Astrocyte of the spinal cord (primary cell): ENCODE measurements at places on chromosomes 11 and 22.
A peak's percentile ranks its signal among the peaks of the same experiment; 100 is the strongest.

- DNase-seq: no peak
These were observed 174.8 kb downstream of the C11orf91 start for GRCh38 chr11:33525789-33526188.

GRCh38 chr11:131522851-131523250 is 152.4 kb downstream of the NTM start:
- DNase-seq: no peak

GRCh38 chr11:1199751-1200610 is 22.9 kb upstream of the MUC5B start:
- DNase-seq: no peak

DNA sequence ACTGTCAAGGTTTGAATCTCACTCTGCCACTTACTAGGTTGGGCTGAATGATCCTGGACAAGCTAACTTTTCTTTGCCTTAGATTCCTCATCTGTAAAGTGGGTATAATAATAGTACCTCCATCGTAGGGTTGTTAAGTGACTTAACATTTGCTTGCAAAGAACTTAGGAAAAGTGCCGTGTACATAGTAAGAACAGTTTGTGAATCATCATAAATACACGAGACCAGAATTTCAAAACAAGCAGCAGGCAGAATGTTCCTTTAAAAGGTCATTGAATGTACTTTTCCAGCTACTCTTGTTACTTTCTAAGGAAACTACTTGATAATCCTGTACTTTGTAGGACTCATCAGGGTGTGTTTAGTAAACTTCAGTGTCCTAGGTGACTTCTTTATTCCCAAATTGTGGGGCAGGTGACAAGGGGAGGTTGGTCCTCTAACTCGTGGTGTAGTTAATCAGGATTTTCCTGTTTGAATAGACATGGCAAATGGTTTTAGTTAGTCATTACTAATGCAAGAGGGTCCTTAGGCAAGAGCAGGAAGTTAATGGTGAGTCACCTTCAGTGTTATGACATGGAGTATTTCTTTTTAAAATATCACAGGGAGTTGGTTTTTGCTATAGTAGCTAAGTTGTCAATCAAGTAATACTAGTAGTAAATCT is 67.9 kb downstream of the YAP1 start:
- DNase-seq: peak; percentile 90

DNA sequence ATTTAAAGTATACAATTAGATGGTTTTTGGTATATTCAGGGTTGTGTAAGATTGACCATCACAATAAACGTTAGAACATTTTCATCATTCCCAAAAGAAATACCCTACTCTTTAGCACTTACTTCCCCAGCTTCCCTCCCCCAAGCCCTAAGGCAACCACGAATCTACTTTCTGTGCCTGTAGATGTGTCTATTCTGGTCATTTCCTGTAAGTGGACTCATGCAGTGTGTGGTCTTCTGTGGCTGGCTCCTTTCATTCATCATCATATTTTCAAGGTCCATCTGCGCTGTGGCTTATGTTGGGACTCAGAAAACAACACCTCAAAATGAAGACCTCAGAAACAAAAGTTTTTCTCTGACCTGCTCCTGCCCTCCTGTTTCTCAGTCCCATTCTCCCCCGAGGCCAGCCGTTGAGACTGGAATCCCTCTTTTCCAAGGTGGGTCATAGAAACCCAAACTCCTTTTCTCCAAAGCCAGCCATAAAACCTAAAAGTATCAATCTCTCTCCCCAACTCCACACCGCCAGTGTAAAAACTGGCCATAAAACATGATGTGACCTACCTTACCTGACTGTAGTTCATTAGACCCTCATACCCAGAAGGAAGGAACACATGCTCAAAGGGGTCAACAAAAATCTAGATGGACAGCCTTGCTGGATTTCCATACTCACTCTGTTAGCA is 12.9 kb upstream of the TMPRSS13 start:
- no peak for DNase-seq

GRCh38 chr11:33855500-33855899 is 36.4 kb downstream of the LMO2 start:
- no peak for DNase-seq

DNA sequence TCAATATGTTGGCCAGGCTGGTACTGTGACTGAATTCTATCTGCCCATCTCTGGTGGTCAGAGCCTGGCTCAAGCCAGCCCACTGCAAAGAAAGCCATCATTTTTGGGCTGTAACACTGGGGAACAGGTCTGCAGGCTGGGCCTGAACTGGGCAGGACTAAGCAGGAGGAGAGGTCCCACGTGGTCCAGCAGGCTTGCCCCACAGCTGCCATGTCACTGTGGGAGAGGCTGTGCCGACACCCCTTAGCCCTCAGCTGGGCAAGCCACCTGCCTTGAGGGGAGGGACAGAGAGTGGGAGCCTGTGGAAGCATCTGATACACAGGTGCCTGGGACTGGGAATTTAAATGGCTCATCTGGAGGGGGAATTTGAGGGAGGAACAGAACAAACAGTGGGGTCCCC is 66.7 kb upstream of the CLTCL1 start:
- no peak for DNase-seq

- DNase-seq: peak; percentile 43
These were observed 26.7 kb upstream of the TOLLIP start for GRCh38 chr11:1335811-1336761.

GRCh38 chr11:45285250-45285828 is 802 bp downstream of the SYT13 start:
- no peak for DNase-seq

DNA sequence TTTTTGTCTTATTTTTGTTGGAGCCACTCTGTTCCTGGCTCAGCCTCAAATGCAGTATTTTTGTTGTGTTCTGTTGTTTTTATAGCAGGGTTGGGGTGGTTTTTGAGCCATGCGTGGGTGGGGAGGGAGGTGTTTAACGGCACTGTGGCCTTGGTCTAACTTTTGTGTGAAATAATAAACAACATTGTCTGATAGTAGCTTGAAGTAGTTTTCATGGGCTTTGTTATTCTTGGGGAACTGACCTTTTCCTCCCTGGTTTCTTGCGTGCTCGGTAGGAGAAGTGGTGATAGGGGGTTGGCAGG is 6.0 kb upstream of the MCM5 start:
- peak; percentile 8 for DNase-seq

GRCh38 chr11:17917556-17917955 is 95.3 kb downstream of the SERGEF start:
- DNase-seq: no peak

DNA sequence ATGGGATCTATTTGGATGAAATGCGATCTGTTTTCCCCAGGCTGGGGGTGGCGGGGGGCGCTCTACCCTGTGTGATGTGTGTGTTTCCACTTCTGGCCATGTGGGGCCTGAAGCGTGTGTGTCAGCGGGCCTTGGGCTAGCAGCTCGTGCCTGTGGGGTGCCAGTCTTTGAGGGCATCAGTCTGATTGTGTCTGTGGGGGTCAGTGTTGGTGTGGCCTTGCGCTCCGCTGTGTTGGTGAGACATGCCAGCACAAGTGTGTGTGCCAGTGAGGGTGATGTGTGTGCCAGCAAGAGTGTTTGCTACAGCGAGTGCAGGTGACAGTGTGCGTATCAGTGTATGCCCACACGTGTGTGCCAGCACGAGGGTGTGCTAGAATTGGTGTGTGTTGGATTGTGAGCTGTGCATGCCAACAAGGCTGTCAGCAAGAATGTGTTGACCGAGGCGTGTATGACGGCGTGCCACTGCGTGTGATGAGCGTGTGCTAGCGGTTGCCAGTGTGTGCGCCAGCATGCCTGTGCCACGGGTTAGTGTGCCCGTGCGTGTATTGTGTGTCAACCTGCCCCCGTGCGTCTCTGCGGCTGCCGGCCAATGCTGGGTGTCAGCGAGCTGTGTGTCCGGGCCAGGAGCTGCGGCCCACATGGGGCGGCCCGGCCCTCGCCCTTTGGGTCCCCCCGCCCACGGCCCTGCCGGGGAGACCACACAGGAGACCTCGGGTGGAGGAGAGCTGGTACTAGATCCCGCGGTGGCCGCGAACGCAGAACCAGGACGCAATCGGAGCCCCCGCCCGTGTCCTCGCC is 519 bp downstream of the ARRB1 start:
- DNase-seq: no peak

- DNase-seq: no peak
These were observed 746.1 kb downstream of the CNTN5 start for GRCh38 chr11:99766811-99767210.
